ENCODE measurements at places on chromosomes 2 and 18.

DNA sequence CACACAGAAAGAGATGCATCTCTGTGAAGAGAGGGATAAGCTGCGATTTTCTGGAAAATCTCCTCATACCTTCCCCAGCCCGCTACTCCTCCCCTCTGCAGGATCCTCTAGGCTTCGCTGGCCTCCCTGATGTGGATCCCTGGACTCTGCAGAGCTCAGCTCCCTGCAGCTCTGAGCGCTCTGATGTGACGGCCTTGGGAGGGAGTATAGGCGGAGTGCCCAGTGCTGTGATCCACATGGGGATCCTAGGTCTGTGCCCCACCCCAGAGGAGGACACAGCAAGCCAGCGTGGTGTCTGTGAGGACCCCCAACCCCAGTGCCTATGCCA lies 111.0 kb downstream of the GYPC start:
- no peak for DNase-seq

DNA sequence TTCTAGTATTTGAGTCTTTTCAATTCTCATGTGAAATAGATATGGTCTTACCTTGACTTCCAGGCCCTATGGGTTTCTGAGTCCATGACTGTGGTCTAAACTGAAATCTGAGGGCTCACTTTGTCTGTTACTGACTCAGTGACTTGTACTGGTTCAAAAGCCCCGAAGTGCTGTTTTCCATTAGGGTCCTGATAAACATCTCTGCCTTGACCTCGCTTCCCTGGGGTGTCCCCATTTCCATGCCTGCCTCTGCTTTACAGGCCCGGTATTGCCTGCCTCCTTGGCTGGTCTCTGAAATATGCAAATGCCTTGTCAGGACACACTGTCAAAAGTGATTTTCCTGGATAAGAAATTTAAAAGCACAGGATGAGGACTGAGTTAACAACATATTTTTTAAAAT lies 538.8 kb downstream of the SOCS6 start:
- no peak for DNase-seq

- peak; percentile 82 for DNase-seq
Measured at GRCh38 chr2:64876137-64876647, 113.0 kb upstream of the SLC1A4 start.

DNA sequence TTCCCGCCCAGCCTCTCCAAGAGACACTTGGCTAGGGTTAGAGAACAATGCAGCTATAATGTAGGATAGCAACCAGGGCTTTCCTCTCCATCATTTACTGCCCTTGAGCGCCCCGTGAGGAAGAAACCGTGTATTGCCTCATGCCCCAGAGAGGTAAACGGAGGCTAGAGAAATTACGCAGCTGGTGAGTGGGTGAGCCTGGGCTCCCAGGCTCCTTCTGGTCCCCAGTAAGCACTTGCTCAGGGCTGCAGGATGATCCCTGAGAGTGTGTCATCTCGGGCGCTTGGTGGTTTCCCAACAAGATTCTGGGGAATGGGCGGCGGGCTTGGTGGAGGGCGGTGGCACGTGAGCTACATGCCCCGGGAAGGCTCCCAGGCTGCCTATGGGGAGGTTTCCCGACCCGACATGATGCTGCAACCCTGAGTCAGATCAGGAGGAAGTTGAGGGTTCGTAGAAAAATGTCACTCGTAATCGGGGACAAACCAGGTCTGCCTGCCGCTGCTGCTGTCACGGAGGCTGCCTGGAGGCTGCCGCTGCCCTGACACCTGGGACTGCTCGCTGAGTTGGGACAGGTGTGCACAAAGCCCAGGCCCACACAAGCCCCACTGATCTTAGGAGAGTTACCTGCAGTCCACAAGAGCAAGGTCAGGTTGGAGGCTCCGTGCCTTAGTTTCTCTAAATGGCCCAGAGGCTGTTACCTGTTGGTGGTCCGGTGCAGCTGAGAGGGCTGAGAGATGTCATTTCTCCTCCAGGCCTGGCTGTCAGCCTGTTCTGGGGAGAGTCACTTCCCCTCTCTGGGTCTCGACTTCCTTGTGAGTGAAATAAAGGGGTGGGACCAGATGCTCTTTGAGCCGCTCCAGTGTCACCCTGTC lies at the start of gene GPR55:
TSS of gene GPR55 (minus strand) at position 773 of the 872 bp plus-strand sequence. CDS start 14,280 bp downstream, outside the sequence.
- DNase-seq = no peak

DNA sequence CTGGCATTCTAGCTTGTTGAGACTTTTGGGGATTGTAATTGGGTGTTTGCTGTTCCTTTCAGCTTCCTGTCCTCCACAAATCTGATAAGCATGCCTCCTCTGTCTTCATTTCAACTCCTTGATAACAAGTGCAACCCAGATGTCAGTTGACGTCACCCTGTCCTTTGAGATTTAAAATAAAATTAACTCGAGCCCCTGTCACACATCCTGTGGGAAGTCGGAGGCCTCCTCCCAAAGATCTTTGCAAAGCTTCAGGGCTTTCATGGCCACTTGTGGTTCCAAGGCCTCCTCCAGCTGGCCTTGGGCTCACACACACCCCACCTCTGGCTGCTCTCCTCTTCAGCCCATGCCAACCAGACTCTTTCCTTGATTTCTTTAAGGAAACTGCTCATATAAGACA lies 69.9 kb upstream of the ITGA6 start:
- no peak for DNase-seq

GRCh38 chr2:10048501-10049171 lies 5.3 kb downstream of the KLF11 start:
- peak; percentile 55 for DNase-seq

- no peak for DNase-seq
Measured at GRCh38 chr18:50682852-50683251, 123.0 kb downstream of the MAPK4 start.

DNA sequence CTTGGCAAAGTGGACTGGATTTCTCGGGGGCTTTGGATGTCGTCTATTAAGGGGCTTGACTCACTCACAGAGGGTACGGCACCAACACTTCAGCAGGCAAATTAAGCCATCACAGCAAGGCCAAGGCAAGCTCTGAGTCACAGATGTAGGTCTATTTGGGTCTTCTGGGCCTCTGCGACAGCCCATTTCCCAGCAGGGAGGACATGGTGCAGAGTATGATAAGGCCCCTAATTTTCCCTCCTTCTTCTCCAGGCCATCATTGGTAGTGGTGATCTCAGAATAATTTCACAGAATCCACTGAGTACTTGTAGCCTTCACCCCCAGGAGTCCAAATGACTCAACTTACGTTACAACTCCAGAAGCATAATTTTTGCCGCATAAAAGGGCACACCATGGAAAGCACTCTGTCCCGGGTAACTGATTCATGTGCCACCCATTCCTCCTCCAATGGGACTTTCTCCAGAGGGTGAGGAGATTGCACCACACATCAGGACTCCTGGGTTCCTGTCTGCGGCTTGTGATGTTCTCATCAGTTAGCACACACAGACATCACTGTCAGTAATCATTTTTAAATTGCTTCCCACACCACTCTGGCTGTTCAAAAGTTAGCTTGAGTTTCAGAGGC lies 164.9 kb downstream of the TXNL1 start:
- DNase-seq = no peak

DNA sequence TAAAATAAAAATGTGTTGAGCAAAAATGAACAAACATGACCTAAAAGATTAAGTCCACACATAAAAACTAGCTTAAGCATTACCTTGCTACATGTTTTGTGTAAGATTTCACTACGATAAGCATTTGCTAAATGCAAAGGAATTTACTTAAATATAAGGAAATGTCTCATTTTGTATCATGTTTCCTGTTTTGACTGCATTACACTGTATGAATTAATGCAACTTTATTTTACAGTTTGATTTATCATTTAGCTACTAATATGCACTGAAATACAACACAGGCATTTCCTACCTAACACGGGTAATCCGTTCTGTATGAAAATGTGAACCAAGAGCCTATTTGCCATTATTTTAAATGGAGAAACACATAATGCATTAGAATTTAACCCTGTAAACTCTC lies 1076.5 kb upstream of the DDX18 start:
- no peak for DNase-seq

- DNase-seq = no peak
Measured at GRCh38 chr2:238145046-238145445, 6.6 kb downstream of the KLHL30 start.

DNA sequence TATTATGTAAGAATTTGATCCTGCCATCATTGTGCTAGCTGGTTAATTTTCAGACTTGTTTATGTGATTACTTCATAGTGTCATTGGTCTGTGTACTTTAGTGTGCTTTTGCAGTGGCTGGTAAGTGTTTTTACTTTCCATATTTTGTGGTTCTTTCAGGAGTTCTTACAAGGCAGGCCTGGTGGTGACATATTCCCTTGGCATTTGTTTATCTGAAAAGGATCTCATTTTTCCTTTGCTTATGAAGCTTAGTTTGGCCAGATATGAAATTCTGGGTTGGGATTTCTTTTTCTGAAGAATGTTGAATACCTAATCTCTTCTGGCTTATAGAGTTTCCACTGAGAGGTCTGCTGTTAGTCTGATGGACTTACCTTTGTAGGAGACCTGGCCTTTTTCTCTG lies 72.8 kb upstream of the MC4R start:
- DNase-seq = peak; percentile 59

- DNase-seq = no peak
Measured at GRCh38 chr18:65016631-65017371, 734.0 kb upstream of the CDH7 start.

DNA sequence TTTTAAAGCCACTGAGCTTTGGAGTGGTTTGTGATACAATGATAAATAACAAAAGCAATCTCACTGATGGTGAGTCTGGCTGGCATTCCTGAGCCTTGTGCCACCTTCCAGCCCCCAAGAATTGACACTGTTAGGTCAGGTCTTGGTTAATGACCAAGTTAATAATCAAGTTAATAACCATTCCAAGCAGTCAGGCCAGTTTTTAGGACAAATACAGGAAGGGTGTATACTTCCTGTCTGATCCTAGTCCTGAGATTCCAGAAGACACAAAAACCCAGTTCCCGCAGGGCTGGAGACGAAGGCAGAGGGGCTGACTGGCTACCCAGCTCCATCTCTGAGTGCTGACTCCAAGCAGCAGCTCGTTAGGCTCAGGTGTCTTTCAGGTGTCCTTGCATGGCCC lies 74.6 kb upstream of the LAPTM4A start:
- DNase-seq = no peak

- DNase-seq = no peak
Measured at GRCh38 chr2:165425556-165425955, 43.9 kb upstream of the CSRNP3 start.

DNA sequence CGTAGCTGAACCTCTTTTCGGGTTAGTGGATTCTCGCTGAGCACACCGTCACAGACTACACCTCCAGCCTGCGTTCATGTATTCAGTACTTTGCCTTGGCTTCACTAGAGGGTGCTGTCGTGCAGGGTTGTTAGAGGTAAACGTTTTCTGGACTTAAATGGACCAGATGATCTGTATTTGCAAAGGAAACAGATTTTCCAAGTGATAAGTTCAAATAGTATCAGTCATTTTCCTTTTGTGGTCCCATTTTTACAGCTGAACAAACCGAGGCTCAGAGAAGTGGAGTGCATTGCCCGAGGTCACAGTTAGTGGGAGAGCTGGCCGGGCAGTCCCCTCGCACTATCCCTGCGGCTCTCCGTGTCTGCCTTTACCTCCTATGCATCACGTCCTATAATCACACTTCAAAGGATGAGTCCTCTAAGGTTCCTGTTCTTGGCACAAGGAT lies 125.9 kb downstream of the MAP4K4 start:
- DNase-seq = peak; percentile 70

DNA sequence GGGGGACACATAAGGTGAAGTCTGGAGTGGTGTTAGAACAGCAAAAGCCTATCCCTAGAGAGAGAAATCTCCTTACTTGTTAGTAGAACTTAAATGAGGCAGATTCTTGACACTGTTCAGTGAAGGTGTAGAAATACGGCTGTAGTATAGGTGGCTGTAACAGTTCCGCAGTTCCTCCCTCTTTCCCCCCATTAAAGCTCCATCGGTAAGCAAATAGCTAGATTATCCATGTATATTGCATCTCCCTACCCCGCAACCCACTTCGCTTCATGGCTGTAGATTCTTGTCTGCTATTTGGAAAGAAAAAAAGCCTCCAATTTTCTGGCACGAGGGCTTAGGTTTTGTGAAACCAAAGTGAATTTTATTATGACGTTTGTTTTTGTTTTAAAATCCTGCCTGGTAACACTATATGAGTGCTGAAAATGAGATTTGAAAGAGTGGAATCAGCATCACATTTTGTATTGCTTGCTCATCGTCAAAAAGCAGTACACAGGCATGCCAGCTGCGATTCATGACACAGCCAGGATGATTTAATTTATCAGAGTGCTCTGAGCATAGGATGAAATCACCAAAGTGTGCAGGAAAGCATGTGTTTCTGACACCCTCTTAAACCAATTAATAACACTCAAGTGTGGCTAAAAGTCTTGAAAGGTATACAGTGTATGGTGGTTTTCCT lies 1.4 kb downstream of the FAM171B start:
- peak; percentile 56 for DNase-seq

GRCh38 chr2:157325786-157326185 lies at the start of gene ERMN:
Gene ERMN (minus strand): TSS chr2:157325824. CDS start chr2:157325642, 182 bp downstream.
- DNase-seq = no peak

DNA sequence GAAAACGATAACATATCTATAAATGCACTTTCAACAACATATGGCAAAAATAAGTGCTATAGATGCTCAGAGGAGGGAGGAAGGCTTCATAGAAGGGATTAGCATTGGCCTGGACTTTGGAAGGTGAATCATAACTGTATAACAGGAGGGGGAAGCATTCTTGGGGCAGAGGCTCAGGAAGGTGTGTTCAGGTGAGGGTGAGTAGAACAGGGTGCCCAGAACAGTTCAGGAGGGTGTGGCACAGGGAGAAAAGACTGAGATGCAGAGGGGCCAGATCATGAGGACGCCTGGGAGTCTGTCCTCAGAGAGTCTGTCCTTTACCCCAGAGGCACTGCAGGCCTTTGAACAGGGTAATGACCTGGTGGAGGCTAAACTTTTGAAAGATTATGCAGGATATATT lies 29.3 kb upstream of the MEP1B start:
- DNase-seq = no peak

- peak; percentile 81 for DNase-seq
Measured at GRCh38 chr2:9820020-9820973, 23.0 kb upstream of the TAF1B start.

DNA sequence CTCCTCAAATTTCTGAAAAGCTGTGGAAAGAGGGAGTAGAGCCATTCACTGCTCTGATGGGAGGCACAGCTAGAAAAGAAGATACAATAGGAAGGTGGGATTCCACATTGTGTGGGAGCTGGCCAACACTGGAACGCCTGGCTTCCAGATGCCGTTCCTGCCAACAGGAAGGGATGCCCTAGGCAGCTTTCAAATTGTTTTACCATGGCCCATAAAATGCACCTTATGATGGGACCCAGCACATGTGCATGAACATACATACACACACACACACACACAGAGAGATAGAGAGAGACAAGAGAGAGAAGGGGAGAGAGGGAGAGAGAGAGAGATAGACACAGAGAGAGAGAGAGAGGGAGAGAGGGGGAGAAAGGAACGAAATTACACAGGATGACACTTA lies 86.1 kb upstream of the BZW1 start:
- DNase-seq = no peak

DNA sequence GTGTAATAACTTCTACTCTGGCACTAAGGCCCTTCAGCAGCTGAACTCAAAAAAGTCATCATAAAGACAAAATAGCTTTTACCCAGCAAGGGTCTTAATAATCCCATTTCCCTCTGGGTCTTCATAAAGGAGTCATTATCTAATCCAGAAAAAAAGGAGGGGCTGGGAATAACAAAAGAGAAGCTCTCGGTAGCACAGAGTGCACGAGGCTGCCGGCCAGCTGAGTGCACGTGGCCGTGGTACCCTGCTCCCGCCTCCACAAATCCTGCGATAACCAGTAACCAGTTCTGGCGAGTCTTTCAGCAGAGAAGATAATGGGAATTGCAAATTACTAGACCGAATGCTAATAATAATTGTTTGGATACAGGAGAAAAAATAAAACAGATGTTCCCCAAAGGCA lies 7.5 kb downstream of the NRP2 start:
- no peak for DNase-seq
